ENCODE measurements at places on chromosomes 1 and 21.

DNA sequence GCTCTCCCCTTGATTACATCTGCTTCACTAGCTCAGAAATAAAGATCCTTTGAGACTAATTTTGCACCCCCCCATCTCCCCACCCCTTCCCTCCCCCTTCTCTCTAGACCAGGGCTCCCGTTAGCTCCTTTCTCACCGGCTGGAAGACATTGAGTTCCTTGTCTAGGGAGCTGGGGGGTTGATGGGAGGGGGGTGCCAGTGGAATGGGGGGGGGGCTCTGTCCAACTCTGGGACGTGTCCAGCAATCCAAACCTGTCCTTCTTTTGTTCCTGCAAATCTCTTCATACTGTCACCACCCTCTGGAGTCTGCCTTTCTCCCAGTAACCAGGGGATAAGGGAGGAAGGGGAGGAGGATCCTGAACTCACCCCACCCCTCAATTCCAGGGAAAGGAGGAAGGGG, 61.9 kb downstream of the RHBG start:
- DNase-seq, result no peak

DNA sequence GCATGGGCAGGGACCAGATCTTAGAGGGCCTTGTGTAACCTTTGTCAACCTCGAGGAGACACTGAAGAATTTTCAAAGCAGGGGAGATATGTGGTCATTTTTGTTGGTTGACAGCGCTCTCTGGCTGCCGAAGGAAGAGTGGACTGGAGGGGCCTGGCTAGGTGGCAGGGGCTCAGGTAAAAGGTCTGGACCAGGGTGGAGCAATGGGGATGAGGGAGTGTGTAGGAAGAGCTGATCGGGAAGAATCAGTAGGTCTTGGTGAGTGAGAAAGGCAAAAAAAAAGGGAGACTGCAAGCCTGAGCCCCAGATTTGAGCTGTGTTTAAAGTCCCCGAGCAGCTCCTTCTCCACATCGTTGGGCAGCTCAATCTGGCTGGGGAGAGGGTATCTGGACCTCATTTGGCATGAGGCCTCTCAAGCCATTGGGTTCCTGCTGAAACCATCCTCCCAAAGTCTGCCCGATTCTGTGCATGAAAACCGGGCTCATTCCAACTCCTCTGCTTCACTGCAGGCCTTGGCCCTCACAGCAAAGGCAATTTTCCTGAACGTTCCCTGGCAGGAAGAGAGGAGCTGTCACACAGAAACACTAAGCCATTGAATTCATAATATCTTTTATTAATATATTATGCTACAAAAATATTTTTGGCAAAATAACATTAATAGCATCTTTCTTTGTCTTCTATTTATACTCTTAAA, 237.1 kb downstream of the TRABD2B start:
- DNase-seq, result no peak

- DNase-seq, result no peak
Observed at GRCh38 chr1:214958486-214958885, 124.1 kb upstream of the KCNK2 start.

GRCh38 chr1:3312898-3313575, 141.4 kb upstream of the ARHGEF16 start:
- DNase-seq, result peak; percentile 92

- no peak for DNase-seq
Observed at GRCh38 chr21:36186081-36186480, 29.5 kb downstream of the DOP1B start.

DNA sequence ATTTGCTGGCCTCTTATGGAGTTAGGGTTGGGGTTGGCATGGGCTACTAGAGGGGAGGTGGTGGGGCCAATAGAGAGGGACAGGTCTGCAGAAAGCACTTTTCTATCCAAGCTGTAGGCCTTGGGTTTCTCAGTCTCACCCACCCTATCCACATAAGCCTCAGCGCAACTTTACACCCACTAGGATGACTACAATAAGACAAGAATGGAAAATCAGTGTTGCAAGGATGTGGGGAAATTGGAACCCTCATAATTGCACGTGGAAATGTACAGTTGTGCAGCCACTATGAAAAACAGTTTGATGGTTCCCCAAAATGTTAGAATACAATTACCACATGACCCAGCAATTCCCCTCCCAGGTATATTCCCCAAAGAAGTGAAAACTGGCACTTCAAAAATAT, 14.0 kb upstream of the GSTM4 start:
- DNase-seq, result no peak

DNA sequence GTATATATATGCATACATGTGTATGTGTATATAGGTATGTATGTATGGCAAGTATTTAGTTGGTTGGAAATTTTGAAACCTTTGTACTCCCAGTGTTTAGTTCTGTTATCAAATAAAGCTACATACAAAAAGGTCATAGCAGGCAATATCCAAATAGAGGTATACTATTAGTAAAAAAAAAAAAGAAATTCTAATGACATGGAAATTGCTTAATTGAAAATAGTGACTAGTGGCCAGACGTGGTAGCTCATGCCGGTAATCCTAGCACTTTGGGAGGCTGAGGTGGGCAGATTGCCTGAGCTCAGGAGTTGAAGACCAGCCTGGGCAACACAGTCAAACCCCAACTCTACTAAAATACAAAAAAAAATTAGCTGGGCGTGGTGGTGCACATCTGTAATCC, 351.6 kb upstream of the NR5A2 start:
- DNase-seq, result no peak

GRCh38 chr1:86971778-86972177, 57.3 kb downstream of the HS2ST1 start:
- no peak for DNase-seq

DNA sequence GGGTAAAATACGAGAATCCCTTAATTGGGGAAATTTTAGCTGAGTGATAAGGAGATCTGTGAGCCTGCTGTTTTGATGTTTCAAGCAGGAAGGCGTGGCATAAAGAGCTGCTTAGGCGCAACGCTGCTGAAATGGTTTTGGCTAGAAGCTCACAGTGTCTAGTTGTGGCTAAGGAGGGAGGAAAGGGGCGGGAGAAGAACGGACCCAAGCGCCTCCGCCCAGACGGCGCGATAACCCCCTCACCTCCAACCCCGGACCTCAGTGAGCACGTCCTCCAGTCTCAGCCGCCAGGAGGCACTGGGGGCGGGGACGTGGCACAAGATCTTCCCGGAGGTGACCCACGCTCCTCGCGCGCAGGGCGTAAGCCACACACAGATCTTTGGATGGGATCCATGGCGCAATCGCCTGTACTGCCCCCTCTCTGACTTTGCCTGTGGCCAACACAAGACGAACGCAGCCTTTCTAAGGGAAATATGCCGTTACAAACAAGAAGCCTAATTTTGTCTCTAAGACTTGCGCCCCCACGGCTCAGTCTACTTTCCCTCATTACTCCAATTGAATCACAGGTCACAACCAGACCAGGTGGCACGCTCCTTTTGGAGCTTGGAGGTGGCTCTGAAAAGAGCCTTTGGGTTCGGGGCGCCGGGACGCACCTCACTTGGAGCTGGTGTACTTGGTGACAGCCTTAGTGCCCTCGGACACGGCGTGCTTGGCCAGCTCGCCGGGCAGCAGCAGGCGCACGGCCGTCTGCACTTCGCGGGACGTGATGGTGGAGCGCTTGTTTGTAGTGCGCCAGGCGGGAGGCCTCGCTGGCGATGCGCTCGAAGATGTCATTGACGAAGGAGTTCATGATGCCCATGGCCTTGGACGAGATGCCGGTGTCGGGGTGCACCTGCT, 23.4 kb upstream of the RNF187 start:
- peak; percentile 58 for DNase-seq

DNA sequence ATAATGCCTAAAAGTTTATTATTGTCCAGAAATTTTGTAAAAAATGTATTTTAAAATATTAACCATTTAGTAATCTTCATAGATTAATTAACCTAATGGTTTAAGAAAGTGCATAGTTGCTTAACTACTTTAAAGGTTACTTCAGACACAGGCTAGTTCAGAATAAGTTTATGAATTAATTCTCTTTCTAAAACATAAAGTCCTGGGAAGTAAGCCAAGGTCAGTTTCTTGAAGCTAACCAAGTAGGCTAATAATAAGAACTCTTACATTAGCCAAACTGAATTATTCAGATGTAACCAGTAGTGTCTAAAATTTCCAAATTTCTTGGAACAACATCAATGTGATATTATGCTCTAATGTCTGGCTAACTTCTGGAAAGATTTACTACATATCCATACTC, 790.4 kb downstream of the NCAM2 start:
- no peak for DNase-seq

DNA sequence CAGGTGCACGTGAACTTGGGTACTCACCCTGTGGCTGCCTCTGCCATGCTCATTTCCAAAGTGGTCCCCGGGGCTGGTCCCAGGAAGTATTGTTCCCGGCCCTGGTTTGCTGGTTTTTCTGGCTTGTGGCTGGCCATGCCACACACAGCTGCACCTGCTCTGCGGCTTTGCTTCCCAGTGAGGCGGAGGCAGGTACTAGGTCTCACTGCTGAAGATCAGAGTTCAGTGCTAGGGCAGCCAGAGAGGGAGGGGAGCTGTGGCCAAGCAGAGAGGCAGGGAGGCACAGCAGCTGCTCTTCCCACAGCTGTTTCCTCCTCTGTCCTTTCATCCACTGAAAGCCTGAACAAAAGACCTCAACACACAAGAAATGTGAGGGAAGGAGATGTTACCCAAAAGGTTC, 30.5 kb downstream of the ENO1 start:
- DNase-seq, result no peak

DNA sequence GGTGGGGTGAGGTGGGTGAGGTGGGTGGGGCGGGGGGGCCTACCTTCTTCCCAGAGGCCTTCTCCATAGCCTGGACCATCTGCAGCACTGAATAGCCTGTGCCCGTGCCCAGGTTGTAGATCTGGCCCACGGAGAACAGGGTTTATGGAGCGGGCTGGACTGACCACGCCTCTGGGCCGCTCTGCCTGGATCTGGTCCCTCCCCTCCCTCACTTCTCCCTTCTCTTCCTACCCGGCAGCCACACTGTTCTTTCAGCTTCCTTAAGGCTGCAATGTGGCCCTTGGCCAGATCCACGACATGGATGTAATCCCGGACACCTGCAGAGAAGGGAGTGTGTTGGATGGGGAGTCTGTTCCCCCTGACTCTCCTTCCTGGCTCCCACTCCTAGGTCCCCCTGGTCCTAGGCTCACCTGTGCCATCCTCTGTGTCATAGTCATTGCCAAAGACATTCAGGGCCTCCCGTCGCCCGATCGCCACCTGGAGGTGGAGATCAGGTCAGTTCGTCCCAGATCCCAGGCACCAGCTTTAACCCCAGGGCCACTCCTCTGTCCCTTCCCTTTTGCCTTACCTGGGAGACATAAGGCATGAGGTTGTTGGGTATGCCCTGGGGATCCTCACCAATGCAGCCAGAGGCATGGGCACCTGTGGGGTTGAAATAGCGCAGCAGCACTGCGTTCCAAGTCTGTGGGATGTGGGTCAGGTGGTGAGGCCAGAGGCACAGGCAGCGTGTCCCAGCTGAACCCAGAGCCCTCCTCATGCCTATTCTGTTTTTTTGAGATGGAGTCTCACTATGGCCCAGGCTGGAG, 3.9 kb downstream of the GALE start:
- DNase-seq, result no peak

- no peak for DNase-seq
Observed at GRCh38 chr1:39850606-39851216, 32.6 kb downstream of the TRIT1 start.

- DNase-seq, result no peak
Observed at GRCh38 chr21:27134516-27134915, 167.6 kb upstream of the ADAMTS5 start.

GRCh38 chr1:204837440-204838084, 33.1 kb upstream of the NFASC start:
- peak; percentile 77 for DNase-seq

All from ACHN (cell line).